ENCODE measurements at places on chromosomes 2 and 18. TPM values are rescaled to one million over a fixed set of nuclear protein-coding genes. Genes with fewer than 3 reads are reported as not detected.

The ERICH2 gene
- polyA plus RNA-seq: 0.17 TPM

The CLHC1 gene
- polyA plus RNA-seq: 3.2 TPM

The RTKN gene
- polyA plus RNA-seq: 6.6 TPM

The DCDC2C gene
- polyA plus RNA-seq: 0.13 TPM

The ABHD1 gene
- 1.9 TPM for polyA plus RNA-seq

The SLC66A2 gene
- 67.7 TPM for polyA plus RNA-seq

Measured in psoas muscle (tissue), 8 donors.